NCI-H1930 (cell line): ENCODE measurements at places on chromosomes 6 and 20.
A peak's percentile ranks its signal among the peaks of the same experiment; 100 is the strongest.

GRCh38 chr20:50328996-50329898, 138.6 kb downstream of the CEBPB start:
- DNase-seq: no peak

- DNase-seq: no peak
These were observed 240.4 kb downstream of the SLC35F1 start for GRCh38 chr6:118147511-118147910.

DNA sequence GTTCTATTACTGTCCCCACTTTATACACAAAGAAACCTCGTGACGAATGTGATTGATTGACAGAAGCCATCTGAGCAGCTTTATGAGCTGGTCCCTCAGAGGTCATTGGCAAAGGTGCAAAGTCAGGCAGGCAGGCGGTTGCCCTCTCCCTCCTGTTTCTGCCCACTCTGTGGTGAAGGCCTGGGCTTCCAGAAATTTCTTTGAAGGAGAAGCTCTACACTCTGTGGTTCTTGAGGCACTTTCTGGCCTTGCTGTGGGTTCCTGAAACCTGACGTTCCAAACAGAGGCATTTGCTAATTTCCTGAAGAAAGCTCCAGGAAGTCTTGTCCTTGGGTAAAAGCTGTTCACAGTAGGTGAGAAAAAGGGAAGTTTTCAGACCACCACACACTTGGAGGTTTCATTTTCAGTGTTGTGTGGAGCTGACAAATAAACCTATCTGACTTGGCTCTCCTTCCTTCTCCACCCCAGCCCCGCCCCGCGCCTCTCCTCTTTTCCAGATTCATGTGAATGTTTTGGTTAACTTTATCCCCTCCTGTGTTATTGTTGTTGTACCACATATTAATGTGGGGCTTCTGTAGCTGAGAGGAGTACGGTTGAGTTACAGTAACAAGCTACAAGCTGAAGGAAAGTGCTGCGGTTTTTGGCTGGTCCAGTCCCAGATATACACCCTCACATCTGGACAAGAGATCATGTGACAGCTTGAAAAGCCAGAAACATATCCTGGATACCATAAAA, 274.1 kb downstream of the CLIC5 start:
- DNase-seq: no peak

DNA sequence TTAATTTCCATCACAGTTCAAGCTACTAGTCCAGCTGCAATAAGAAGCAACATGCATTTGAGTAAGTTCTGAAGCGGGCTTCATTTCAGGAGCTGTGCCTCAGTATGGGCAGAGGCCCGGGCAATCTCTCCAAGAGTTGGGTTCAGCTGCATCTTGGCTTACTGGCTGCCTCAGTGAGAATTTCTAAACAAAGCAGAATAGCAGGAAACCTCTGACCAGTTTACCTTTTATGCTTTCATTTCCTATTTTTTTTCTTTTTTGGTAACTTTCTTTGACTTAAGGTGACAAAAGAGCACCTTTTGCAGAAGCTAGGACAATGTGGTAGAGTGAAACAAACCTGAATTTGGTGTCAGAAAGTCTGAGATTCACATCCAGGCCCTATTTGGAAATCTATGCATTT, 51.0 kb upstream of the FBXO30 start:
- no peak for DNase-seq

GRCh38 chr6:35415065-35415891, 36.9 kb upstream of the FANCE start:
- DNase-seq: no peak

DNA sequence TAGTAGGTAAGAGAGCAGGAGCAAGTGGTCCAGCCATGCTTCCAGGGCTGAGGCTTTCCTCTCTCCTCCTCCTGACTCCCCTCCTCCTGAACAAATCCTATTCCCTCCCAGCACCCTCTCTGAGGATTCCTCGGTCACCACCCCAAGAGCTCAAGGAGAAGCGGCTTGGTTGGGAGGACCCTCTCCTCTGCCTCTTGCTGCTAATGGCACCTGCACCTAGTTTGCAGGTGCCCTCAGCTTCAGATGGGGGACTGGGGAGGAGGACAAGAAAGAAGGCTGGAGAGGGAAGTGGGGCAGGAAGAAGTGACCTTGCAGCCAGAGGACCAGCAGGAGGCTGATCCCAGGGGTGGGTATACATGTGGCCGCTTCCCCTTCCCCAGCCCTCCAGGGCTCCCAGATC, 17.5 kb downstream of the NCR2 start:
- no peak for DNase-seq

DNA sequence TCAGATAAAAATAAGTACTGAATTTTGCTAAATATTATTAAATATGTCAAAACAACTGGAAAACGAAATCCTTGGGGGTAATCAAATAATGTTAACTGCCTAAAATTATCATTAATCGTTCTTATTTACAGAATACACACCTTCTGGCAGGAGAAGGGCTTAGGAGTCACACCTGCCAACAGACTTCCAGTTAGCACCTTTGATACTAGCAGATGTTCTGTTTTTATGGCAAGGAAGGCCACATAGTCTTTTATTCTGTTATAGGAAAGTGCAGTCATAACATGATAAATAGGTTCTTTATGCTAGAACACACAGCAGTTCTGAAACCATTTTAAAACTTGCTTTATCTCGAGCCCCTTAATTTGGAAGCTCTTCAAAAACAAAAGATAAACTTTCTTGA, 464.1 kb downstream of the UTRN start:
- peak; percentile 72 for DNase-seq

DNA sequence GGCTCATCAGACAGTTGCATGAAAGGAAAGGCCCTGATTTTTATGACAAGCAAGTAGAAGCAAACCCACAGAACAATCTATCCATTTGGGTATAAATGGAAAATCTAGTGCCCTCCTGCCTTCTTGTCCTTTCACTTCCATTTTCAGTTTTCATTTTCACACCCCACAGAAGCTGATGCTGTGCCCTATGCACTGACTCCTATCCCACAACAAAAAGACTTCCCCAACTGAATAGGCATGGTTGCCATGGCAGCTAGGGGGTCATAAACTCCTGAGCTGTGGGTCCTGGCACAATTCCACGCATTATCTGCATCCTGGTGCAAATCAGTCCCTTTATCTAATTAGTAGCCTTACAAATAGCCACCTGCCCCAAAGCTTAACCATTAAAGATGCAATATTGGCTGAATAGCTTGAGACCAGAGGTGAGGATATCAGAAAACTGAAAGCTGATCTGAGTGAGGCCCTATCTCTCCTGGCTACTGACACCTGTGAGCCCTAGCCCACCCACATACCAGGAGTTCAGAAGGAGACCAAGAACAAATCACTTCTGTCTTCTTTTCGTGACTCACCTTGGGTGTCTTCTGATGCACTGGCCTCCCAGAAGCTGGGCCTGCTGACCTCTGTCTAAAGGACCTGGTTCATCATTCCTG, 34.9 kb upstream of the HEY2 start:
- no peak for DNase-seq

- no peak for DNase-seq
These were observed 57.1 kb downstream of the SNAI1 start for GRCh38 chr20:50039706-50040431.
